Fibroblast of the aortic adventitia (primary cell): ENCODE measurements at places on chromosomes 5 and 9. TPM values are rescaled to one million over a fixed set of nuclear protein-coding genes. Genes with fewer than 3 reads are reported as not detected.

The FBP1 gene
- not detected in 2 replicates for total RNA-seq

The RPS14 gene
- 3,673 and 3,861 TPM in 2 replicates for total RNA-seq

The FAM200C gene
- total RNA-seq = 5.5 and 6.7 TPM in 2 replicates

The INIP gene
- 39.1 and 98.9 TPM in 2 replicates for total RNA-seq

The ALDH7A1 gene
- total RNA-seq = 33.6 and 67.5 TPM in 2 replicates

The FABP6 gene
- 1.5 TPM in 1 of 2 replicates, not detected in the other for total RNA-seq

The FOXD4L6 gene
- not detected in 2 replicates for total RNA-seq

The IDNK gene
- total RNA-seq = 6.0 and 7.6 TPM in 2 replicates

The BHMT2 gene
- 5.0 and 6.8 TPM in 2 replicates for total RNA-seq

The ENHO gene
- total RNA-seq = not detected in 2 replicates

The PCDHB15 gene
- total RNA-seq = 0.09 TPM in 1 of 2 replicates, not detected in the other

The EPB41L4A gene
- 0.54 and 2.4 TPM in 2 replicates for total RNA-seq

The RAB3C gene
- total RNA-seq = not detected in 2 replicates

The HTR1A gene
- not detected in 2 replicates for total RNA-seq

The TPPP gene
- not detected in 2 replicates for total RNA-seq

The ATP10B gene
- total RNA-seq = not detected in 2 replicates

The ANKRD31 gene
- 0.16 and 0.18 TPM in 2 replicates for total RNA-seq
